ENCODE measurements at places on chromosomes 6 and 20. TPM values are rescaled to one million over a fixed set of nuclear protein-coding genes. Genes with fewer than 3 reads are reported as not detected.
A peak's percentile ranks its signal among the peaks of the same experiment; 100 is the strongest.

DNA sequence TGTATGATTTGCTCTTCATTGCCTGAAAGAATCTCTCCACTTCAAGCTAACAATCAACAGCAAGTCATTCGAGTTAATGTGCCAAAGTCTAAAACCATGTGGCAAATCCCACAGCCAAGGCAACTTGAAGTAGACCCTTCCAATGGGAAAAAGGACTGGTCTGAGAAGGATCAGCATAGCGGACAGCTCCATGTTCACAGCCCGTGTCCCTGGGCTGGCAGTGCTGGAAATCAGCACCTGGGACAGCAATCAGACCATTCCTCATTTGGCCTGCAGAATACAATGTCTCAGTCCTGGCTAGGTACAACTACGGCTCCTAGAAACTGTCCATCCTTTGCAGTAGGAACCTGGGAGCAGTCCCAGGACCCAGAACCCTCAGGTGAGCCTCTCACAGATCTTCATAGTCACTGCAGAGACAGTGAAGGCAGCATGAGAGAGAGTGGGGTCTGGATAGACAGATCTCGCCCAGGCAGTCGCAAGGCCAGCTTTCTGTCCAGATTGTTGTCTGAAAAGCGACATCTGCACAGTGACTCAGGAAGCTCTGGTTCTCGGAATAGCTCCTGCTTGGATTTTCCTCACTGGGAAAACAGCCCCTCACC lies 1.1 kb downstream of the GJA10 start:
- no peak for DNase-seq

GRCh38 chr6:90484903-90485302 lies 102.0 kb downstream of the MAP3K7 start:
- DNase-seq = no peak

GRCh38 chr6:87754828-87755227 lies 52.8 kb upstream of the AKIRIN2 start:
- no peak for DNase-seq

The HCK gene
- 8.0 TPM for total RNA-seq

- DNase-seq = no peak
Observed at GRCh38 chr6:129593233-129593564, 116.8 kb downstream of the ARHGAP18 start.

GRCh38 chr6:28944412-28944865 lies 20.7 kb upstream of the TRIM27 start:
- DNase-seq = no peak

- no peak for DNase-seq
Observed at GRCh38 chr6:104600639-104600931, 259.1 kb downstream of the HACE1 start.

GRCh38 chr6:36759148-36759759 lies 61.6 kb downstream of the RAB44 start:
- DNase-seq = peak; percentile 82

The ZSCAN31 gene
- 9.2 TPM for total RNA-seq

DNA sequence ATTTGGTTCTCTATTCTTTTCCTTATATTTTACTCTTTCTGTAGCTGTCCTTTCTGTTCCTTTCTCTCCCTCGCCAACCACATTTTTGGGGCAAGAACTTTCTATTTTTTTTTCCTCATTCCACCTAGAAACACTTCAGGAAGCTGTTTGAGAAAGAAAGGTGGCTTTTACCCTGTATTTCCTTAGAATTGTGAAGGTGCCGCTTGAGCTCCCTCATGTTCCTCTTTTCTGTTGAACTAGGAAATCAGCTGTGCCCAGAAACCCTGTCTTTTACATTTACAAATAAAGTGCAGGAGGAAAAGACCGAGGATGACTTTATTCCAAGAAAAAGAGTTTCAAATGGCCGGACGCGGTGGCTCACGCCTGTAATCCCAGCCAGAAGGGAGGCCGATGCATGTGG lies 38.2 kb downstream of the OR2B2 start:
- no peak for DNase-seq

The FNDC11 gene
- 0.67 TPM for total RNA-seq

DNA sequence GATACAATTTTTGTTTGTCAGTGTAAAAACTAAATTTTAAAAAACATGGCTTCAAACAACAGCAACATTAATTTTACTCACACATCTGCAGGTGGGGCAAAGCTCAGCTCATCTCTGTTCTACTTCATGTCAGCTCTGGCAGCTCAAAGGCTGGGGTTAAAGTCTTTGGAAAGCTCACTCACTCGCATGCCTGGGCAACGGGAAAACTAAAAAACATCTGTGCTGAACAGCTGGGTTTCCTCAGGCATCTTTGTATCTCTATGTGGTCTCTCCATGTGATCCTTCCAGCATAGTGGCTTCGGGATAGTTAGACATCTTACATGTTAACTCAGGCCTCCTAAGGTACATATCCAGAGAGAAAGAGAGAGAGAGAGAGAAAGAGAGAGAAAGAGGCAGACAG lies 499.6 kb downstream of the RFPL4B start:
- no peak for DNase-seq

DNA sequence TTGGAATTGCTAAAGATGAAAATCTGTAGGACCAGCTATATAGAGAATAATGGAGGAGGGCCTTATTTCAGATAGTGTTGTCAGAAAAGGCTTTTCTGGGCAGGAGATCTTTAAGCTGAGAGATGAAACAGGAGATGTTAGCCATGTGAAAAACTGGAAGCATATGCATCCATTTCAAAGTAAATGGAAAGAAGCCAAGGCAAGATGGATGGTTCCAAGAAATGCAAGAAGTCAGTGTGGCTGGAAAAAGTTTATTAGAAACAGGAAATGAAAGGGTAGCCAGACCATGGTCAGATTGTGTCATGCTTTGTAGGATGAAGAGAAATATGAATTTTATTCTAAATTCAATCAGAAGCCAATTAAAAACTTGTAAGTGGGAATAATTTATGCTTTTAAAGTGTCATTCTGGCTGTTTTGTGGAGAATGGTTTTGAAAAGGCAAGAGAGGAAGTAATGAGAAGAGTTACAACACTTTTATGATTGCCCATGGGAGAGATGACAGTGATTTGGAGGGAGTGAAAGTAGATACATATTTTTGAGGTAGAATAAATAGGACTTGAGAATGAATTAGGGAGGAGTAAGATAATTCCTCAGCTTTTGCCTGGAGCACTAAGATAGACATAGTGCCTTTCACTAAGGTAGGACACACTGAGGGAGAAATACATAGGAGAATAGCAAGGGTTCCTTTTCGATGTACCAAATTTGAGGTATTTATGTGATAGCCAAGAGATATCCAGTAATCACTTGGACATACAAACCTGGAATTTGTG lies 620.1 kb downstream of the HTR1B start:
- DNase-seq = no peak

The LY6G6D gene
- not detected for total RNA-seq

The GHRH gene
- not detected for total RNA-seq

DNA sequence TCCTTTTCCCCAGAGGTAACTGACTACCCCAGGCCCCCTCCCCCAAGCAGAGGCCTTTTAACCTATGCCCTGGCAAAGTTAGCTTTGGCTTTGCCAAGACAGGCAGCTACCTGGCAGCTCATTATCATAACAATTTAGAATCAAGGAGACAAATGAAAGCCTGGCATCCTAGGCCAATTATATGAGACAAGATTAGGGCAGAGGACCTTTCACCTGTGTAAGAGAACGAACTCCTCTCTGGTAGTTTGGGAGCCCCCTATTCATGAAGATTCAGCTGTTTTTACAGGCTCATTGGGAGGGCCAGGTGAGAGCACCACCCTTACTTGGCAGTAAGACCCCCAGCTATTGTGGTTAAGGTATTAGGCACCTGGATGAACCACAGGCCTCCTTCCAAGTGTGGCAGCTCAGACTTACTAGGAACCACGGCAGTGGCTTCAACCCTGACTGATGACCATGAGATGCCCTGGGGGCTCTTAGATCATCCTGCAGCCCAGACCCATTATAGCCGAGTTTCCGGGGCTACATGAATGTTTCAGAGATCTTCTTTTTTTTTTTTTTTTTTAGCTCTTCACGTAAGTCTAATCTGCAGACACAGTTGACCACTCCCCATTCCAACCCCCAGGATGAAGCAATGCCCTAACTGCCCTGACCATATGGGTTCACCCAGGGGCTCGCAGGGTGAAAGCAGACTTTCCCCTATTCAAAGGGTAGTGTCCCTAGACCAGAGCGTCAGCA lies 56.2 kb downstream of the RAB44 start:
- DNase-seq = no peak

The SPTLC3 gene
- total RNA-seq = 19.0 TPM

The ADAM33 gene
- total RNA-seq = 24.5 TPM

GRCh38 chr20:23419995-23420901 lies 1.0 kb downstream of the NAPB start:
- DNase-seq = peak; percentile 65

DNA sequence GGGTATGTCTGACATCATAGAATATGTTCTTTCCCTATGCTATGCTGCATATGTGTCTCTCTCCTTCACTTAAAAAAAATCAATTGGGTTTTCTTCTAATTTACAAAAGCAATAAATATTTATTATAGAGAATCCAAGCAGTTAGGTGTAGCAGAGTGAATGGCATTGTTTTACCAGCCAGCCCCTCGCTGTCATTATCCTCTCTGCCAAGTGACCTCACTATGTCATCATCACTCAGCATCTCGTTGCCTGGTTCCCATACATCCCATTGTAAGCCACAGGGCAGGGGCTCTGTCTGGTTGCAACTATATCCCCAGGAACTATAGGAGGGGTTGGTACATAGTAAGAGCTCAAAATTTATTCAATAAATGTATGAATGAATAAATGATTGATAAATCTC lies 31.3 kb downstream of the KIAA0319 start:
- DNase-seq = no peak

- no peak for DNase-seq
Observed at GRCh38 chr6:43984442-43985321, 142.6 kb downstream of the MRPL14 start.

The TFAP2A gene
- total RNA-seq = 1.4 TPM

- DNase-seq = no peak
Observed at GRCh38 chr20:7220755-7221154, 453.3 kb downstream of the BMP2 start.

- DNase-seq = no peak
Observed at GRCh38 chr20:62437496-62437895, 10.2 kb upstream of the RBBP8NL start.

DNA sequence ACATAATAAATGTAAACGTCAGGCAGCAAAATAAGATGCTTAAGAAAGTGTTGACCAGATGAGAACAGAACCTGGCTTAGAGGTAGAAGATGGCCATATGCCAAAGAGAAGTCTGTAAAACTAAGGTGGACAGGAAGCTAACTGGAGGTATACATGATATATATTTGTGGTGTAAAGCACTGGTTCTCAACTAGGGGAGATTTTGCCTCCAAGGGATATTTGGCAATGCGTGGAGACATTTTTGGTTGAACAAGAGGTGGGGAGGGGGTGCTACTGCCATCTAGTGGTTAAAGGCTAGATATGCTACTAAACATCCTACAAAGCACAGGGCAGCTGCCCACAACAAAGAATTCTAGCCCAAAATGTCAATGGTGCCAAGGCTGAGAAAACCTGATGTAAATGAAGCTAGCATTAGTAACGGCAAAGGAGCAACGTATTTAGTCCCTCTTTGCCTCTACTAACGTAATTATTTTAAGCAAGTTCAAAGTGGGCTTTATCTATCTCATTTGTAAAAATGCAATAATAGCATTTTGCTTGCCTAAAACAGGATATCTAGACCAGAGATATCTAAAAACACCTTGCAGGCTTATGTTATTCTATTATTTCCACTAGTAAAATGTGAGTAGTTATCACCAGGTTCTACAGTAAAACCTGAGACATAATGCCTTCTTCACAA lies 182.6 kb downstream of the RNGTT start:
- no peak for DNase-seq

DNA sequence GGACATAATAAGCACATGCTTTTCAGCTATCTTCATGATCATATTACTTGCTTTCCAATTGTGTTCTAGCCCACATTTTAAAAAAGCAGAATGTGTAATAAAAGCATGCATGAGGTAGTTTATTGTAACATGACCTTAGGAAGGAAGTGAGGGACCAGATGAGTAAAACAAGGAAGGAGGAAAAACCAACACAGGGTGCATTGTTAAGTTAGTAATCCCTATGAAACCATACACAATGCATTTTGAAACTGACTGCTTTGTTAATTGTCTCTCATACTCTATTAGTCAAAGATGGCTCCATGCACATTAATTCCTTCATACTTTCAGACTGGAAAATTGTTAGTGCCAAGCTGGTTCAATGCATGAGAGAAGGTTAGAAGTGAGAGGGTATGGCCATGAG lies 37.7 kb upstream of the CENPW start:
- no peak for DNase-seq

The SMOC2 gene
- total RNA-seq = 14.9 TPM

GRCh38 chr6:135481783-135482369 lies 15.7 kb downstream of the AHI1 start:
- no peak for DNase-seq

The GSTA3 gene
- not detected for total RNA-seq

DNA sequence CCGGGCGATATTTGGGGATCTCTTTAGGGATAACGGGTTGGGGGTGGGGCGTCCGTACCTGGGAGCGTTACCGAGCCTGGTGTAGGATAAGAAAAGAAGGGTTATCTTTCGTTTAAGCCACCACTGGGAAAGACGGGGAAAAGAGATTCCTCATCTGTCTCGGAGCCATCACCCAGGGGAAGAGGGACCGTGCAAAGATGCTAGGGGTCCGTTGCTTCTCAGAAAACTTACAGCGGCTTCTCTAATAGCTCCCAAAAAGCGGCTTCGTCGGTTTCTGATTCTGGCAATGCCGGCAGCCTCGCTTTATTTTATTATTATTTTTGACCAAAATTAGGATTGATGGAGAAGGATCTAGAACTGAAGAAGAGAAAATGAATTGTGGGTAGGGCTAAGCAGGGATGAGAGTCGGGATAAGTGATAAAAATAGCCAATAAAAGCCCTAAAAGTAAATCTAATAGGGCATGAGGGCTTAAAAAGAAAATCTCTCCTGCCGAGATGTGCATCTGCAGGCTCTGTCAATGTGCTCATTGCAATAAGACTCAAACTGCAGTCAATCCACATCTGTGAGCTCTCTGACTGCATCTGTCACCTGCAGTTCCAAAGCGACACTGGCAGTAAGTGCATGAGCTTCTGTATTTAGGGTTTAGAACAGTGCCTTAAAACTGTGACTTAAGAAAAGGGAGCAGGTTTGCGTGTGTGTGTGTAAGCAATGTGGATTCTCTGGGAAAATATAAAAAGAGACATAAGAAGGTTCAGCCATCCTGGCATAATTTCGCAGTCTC lies 801 bp downstream of the TBPL1 start:
- no peak for DNase-seq

DNA sequence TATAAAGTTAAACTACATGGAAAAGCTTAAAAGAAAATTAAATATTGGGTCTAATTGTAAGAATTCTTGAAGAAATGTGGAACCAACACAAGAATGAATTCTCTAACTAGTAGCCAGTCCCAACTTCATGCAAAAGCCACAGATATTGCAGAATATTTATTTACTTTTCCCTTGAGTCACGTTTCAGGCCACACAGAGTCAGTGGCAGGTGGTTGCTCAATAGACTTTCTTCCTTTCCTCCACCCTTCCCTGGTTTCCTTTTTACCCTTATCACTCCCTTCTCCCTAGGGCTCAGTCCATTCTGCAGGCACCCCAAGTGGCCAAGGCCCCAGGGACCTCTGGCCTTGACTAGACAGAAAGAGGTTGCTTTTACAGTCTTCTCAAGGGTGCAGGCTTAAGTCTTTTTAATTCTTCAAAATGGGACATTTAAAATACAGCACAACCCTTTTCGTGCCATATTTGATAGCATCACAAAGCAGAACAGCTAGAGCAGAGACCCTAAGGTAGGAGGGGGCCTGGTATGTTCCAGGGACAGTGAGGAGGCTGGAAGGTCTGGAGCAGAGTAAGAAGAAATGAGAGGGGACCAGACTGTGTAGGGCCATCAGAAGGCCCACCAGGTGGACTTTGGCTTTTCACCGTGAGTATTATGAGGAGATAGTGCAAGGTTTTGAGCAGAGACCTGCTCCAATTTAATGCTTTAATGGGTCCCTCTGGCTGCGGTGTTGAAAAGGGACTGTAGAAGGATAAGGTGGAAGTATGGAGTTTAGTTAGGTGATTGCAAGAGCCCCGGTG lies 65.0 kb downstream of the HDDC2 start:
- no peak for DNase-seq
